ENCODE measurements at places on chromosomes 2 and 18. TPM values are rescaled to one million over a fixed set of nuclear protein-coding genes. Genes with fewer than 3 reads are reported as not detected.

DNA sequence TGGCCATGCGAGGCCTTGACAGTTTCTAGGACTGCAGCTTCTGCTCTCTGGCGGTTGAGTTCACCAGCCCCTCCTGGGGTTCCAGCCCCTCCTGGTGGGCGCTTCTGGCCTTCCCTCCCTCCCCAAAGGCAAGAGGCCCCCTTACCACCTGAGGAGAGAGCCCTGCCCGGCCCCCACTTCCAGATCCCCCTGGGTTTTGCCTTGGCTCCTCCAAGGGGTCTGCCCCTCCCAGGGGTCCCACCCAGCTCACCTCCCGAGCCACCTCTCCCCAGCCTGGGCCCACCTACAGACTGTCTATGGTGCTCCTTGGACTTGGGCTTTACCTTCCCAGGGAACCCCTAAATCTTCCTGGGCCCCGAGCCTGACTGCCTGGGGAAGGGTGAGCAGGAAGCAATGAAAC is 264.5 kb downstream of the ATAD2B start:
- DNase-seq, result no peak

- DNase-seq, result no peak
Measured at GRCh38 chr2:207706936-207707860, 4.2 kb upstream of the CCNYL1 start.

- no peak for DNase-seq
Measured at GRCh38 chr2:47389692-47390091, 13.3 kb upstream of the MSH2 start.

GRCh38 chr2:6845312-6845711 is 20.4 kb downstream of the CMPK2 start:
- DNase-seq, result no peak

GRCh38 chr18:54163453-54163852 is 61.0 kb downstream of the MBD2 start:
- no peak for DNase-seq

GRCh38 chr2:128487650-128488387 is 169.2 kb upstream of the HS6ST1 start:
- DNase-seq, result no peak

GRCh38 chr2:17171446-17172049 is 346.7 kb downstream of the RAD51AP2 start:
- no peak for DNase-seq

- DNase-seq, result no peak
Measured at GRCh38 chr2:54839461-54840255, 116.2 kb downstream of the EML6 start.

DNA sequence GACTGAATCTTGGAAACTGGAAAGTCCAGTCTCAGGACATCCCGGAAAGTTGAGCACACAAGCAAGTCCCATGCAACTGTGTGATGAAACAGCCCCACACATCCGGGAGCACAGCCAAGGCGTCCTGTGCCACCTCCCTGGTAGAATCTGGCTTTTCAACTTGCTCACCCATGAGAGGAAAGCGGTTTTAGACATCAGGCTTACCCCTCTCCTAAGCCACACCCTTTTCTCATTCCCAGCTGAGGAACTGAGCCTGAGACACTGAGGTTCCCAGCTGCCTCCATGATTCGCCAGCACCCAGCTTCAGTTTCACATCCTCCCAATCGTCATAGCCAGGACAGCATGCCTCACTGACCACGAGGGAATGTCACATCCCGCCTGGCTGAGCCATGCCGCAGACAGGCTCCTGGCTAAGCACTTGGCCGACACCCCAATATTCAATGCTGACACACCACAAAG is 60.3 kb downstream of the STEAP3 start:
- DNase-seq, result no peak

GRCh38 chr2:144180131-144180530 is 339.8 kb downstream of the ZEB2 start:
- DNase-seq, result no peak

DNA sequence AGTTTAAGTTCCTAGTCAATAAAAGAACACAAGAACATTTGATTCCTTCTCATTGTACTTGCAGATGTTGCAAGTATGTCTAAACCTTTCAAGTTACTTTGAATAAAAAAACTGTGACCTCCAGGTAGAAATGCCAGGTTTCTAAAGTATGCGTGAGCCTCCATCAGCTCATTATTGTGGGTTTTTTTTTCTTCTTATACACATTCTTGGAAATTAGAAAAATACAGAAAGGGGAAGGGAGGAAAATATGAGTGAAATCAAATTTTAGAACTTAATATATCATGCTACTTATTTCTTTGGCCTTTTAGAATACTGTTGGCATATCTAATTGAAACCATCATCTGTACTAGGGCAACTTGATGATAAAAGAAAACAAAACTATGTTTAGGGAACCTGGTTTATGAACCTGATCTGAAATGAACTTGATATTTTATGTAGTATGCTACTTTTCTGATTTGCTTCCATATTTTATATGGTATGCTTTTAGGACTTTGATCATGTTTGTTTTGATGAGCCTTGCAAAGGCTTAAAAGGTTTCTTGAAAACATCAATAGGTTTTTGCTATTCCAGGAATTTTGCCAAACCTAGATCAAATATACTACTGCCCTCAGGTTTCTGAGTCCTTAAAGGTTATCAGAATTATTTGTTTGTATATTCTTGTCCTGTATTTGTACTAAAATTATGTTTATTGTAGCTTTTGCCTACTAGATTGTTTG is 130.7 kb upstream of the MAP3K20 start:
- no peak for DNase-seq

DNA sequence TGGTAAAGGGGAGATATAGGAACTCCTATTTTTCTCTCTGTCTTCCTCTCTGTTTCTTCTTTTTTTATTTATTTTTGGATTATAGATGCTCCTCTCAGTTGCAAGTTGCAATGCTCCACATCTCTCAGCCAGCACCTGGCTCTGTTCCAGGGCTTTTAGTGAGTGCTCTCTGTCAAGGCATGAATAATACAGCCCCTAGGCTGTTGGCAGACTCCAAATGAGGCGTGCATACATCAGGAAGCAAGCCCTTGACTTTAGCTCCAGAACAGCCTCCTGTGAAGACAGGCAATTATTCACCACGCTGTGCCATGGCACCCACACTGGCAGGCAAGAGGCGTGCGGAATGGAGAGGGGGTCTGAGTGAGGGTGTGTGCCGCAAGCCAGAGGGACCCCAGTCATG is 228.1 kb upstream of the PXDN start:
- DNase-seq, result peak; percentile 64

GRCh38 chr2:203071148-203071547 is 56.5 kb downstream of the NBEAL1 start:
- no peak for DNase-seq

DNA sequence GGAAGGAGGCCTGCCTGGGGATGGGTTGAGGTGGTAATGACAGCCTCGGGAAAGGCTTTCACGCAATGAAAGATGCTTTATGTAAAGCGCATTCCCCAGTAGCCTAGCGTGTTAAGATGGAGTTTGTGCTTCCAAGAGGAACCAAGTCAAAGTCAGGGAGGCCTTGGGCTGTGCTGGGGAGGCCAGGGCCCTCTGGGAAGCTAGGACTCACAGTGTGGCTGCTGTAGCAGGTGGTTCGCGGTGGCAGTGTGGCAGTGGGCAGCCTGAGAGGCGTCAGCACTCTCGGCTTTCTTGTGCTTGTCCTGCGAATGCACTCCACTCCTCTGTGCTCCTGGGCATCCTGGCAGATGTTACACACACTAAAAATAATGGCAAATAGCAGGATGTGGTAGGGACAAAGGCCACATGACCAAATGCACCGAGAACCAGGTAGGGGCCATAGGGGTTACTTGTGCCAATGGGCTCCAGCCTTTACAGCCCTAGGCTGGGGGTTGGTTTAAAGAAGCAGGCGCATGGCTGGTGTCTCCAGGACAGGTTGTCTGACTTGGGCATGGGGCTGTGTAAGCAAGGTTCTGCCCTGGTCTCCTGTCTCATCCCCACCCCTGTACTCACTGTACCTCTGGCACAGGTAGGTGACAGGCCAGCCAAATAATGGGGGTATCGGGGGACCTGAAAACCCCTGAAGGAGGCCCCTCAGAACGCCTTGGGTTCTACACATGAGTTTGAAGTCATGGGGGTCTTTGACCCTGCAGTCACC is 154.4 kb upstream of the TWIST2 start:
- no peak for DNase-seq

- no peak for DNase-seq
Measured at GRCh38 chr18:26956863-26957262, 91.4 kb upstream of the AQP4 start.

GRCh38 chr2:231341100-231341499 is 54.4 kb upstream of the B3GNT7 start:
- no peak for DNase-seq

DNA sequence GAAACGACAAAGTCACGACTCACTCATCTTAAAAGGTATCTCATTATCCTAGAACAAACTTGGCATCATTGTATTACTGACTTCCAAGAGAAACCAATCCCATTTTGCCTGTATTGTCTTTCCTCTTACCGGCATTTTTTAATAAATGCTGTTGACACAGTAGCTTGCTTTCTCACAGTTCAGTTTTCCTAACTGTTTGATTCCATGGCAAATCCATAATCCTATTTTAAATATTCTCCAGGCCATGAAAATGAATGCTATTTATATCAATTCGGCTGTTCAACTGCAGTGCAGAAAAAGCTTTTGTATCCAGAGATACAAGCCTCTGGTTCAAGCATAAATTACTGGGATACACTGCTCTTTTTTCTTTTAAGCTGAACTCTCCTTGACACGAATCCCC is 1241.9 kb downstream of the DPP10 start:
- DNase-seq, result no peak

GRCh38 chr2:55710025-55710424 is 16.4 kb upstream of the PNPT1 start:
- no peak for DNase-seq

DNA sequence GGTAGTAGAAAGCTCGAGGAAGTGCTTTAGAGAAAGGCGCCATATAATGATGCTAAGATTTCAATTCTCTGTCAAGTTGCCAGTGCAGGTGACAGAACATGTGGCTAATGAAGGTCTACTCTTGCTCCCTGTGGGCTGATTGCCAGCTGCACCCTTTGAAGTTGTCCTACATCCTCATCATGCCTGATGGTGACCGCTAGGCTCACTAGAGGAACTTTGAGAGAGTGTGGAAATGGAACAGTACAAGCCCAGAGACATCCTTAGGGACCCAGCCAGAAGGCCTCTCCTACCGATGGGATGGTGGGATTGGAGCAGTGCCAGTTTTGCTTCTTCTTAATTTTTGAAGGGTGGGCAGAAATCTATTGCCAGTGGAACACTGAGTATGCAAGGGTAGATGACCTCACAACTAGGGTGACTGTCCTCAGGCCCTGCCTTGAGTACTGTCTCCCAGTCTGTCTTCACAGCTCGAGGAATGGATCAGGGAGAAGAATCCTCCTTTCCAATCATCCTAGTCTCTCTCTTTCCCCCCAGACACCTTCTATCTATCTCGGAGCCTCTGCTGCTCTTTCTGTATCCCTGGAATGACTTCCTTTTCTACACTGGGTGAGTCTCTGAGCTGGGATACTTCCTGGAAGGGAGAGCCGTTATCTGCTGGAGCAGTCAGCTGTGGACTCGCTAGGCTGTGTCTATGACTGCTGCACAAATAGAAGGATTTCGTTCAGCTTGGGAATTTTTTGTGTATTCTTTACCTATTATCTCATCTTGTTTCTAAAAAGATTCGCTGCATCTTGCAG is 33.5 kb downstream of the LGALSL start:
- DNase-seq, result no peak

GRCh38 chr2:240590681-240591111 is 4.2 kb downstream of the CAPN10 start:
- no peak for DNase-seq

- DNase-seq, result no peak
Measured at GRCh38 chr18:34942276-34942675, 98.9 kb upstream of the MAPRE2 start.

GRCh38 chr2:190627448-190628412 is 21.2 kb upstream of the NAB1 start:
- no peak for DNase-seq

DNA sequence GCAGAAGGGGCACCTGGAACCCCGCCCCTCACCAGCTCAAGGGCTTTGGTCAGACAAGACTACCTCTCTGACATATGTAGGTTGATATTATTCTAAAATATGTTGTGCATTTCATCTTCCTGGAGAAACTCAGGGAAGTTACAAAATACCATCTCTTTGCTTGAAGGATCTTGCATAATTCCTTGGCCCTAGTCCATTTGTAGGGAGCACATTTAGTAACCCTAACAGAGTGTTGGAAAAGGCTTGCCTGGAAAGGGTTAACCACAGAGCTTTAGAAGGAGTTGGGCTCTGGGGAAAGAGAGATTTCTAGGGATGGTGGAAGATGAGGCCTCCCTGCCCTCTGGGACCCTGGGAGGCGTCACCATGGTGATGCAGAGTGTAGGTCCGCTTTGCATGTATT is 143.0 kb upstream of the SLC1A4 start:
- no peak for DNase-seq

GRCh38 chr2:30978044-30978443 is 160.2 kb downstream of the GALNT14 start:
- no peak for DNase-seq

- DNase-seq, result no peak
Measured at GRCh38 chr2:22753476-22753875, 631.5 kb upstream of the KLHL29 start.

DNA sequence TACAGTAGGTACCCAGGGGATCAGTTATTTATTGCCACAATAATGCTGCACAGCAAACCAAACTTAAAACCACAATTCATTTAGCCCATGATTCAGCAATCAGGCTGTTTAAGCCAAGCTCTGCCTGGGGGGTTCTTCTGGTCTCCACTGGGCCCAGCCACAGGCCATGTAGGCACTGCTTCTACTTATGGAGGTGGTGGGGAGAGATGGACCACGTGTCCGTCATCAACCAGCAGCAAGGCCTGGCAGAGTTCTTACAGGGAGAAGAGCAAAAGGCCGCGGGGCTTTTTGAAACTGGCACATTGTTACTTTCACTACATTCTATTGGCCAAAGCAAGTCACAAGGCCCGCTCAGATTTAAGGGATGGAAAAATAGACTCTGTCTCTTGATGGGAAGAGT is 76.3 kb upstream of the DAPL1 start:
- DNase-seq, result no peak

DNA sequence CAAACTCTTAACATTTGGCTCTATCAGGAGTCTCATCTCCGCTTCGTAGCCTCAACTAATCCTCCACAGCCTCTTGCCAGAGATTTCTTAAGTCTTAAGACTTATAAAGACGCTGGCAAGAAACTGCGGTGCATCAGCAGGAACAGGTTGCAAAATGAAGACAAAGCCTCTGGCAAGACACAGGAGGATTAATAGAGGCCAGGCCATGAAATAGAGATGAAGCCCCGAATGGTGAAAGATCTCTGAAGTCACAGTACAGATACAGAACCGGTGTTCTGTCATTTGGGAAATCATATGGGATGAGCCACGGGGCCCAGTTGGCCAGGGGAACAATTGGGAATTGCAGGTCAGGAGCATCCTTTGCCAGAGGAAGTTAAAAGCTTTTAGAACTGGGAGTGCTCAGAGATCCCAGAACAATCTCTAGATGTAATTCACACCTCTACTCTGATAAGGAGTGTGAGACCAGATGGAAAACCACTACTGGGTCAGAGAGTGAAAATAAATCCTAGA is 190.9 kb upstream of the FOSL2 start:
- no peak for DNase-seq

Gene MRO
- total RNA-seq, result 1.2 TPM

Gene CSRNP3
- 34.1 TPM for total RNA-seq

Gene TANK
- total RNA-seq, result 110 TPM

Gene LIMS2
- 18.7 TPM for total RNA-seq

Gene DAW1
- 0.16 TPM for total RNA-seq

Gene ICOS
- 0.21 TPM for total RNA-seq

Gene OR6B2
- not detected for total RNA-seq

Gene SPRED2
- 19.1 TPM for total RNA-seq

Gene CDC42EP3
- 34.3 TPM for total RNA-seq

Gene LONRF2
- total RNA-seq, result 6.7 TPM

Gene KLHL29
- 8.7 TPM for total RNA-seq

Gene ADCYAP1
- total RNA-seq, result 6.3 TPM

Gene WNT10A
- total RNA-seq, result 1.9 TPM

Gene NT5C1B
- not detected for total RNA-seq

Gene ERBB4
- 3.2 TPM for total RNA-seq
